ENCODE measurements at places on chromosomes 3 and 15. TPM values are rescaled to one million over a fixed set of nuclear protein-coding genes. Genes with fewer than 3 reads are reported as not detected.

DNA sequence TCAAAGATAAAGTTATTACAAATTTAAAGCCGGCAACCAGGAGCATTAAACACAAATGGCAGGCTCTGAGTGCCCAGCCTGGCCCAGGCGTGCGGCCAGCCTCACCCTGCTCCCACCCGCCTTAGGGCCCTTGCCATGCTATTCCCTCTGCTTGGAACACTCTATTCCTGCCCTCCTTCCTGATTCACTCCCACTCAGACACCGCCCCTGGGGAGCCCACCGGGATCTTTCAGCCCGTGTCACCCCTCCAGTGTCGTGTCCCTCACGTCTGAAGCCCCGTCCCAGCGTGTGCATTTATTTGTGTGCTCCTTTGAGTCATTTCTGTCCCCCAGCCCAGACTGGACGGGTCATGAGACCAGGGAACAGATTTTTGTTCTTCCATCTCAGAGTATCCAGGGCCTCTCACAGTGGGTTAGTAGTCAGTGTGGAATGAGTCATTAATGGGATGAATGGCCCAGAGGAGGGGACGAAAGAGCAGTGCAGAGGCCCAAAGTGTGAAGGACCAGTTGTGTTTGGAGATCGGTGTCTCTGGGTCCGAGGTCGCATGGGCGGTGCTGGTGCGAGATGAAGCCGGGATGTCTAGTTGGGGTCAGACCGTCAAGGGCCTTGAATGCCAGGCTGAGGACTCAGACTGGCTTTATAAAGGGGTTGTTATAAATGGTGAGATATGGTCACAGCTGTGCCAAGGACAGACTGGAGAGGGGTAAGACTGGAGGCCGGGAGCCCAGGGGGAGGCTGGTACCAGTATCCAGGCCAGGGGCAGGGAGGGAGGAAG lies 58.9 kb upstream of the SLC6A6 start:
- no peak for DNase-seq

The STRIT1 gene
- total RNA-seq = not detected

- no peak for DNase-seq
Measured at GRCh38 chr15:44719293-44719999, 8.1 kb downstream of the B2M start.

The CADM2 gene
- total RNA-seq = 0.57 TPM

DNA sequence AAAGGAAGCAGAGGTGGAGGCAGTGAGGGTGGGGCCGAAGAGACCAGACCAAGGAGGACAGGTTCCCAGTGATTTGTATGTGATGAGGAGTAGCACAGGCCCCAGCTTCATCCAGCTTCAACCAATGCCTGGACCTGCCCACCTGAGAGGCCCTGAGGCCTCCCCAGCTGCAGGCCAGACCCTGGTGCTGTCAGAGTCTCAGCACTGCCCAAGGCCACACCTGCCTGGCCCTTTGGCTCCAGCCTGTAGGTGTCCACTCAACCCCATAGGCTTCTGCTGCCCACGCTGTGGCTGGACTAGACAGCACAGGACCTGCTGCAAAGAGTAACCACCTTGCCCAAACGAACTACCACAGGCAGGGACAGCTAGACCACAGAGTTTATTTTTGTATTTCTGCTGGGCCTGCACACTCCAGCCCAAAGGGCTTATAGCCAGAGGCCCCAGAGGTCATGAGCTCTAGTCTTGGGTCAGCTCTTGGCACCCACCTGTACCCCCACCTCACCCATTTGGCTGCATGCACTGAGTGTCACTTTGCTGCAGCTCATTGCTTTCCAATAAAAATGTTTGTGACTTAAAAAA lies 81.9 kb upstream of the CDV3 start:
- DNase-seq = no peak

The SLC12A6 gene
- total RNA-seq = 24.1 TPM

The INAFM2 gene
- total RNA-seq = 25.3 TPM

GRCh38 chr3:61537366-61537765 lies 24.0 kb upstream of the PTPRG start:
- DNase-seq = no peak

GRCh38 chr3:197375001-197375441 lies 76.6 kb upstream of the DLG1 start:
- DNase-seq = peak; percentile 42

DNA sequence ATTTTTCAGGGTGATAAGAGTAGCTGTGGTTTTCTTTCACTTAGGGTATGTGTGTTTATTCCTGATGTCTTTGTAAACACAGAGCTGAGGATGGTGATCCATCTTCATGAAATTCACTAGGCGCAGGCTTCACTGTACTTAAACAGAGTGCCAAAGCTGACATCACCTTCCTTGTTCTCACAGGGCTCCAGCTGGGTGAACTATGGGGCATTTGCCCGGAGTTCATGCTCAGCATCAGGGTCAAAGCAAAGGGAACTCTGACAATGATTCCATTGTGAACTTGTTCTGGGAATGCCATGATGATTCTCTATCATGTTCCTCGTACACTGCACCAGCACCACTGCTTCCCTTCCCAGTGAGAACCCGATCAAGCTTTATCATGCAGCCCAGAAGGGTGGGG lies 184.8 kb upstream of the P2RY1 start:
- DNase-seq = no peak

The HESX1 gene
- 0.62 TPM for total RNA-seq

The GABRR3 gene
- not detected for total RNA-seq

GRCh38 chr3:122365073-122365472 lies 18.0 kb downstream of the MIX23 start:
- DNase-seq = no peak

DNA sequence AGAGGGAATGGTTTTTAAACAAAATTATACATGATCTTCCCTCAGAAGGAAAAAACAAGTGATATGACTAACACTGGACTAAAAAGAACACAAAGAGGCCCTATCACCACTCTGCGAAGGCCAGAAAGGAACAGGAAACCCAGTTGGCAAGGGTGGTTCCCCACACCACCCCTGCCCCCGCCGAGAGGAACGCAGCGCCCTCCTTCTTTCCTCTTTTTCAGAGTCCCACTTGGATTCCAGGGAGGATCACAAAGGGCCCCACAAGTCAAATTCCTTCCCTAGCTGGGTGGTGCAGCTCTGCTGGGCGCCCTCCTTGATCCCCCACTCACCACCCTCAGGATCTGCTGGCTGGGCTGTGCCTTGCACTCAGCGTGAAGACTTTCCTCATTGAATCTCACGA lies 29.8 kb downstream of the PLA1A start:
- DNase-seq = no peak

The GLDN gene
- total RNA-seq = 8.1 TPM

The GPR15 gene
- total RNA-seq = not detected

- DNase-seq = no peak
Measured at GRCh38 chr15:65646486-65646885, 24.7 kb downstream of the SLC24A1 start.

DNA sequence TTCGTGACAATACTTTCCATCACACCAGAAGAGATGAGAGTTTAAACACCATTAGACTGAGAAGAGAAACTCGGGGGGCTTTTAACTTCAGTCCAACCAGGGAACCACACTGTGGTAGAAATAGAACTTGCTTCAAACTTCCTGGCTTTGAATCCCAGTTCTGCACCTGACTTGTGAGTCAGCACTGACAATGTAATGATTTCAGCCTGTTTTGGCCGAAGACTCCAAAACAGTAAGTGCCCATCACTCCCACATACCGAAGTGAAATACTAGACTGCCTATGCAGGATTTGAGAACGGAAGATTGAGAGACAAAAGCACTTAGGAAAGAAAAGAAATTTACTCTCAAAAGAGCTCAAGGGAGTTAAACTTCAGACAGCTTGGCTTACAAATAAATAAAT lies 27.0 kb downstream of the C2CD4B start:
- no peak for DNase-seq

The ZNF148 gene
- 39.7 TPM for total RNA-seq

DNA sequence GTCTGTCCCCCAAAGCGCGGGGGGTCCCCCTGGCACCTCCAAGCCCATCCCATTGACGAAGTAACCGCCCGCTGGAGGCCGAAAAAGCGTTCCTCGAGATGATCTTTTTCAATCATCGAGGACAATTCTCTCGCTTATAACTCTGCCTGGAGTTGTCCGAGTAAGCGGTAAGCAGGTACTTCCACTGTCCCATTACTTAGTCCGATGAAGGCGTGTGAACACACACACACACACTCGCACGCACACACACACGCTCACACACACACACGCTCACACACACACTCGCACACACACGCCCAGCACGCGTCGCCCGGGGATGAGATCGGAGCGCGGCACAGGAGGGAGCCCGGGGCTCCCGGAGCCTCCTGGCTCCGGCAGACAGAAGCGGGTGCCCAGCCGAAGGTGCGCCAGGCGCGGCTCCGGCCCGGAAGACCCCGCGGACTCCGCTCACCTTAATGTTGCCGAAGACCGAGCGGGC lies 430 bp downstream of the SLCO2A1 start:
- DNase-seq = peak; percentile 76

The BCL6 gene
- total RNA-seq = 143 TPM

DNA sequence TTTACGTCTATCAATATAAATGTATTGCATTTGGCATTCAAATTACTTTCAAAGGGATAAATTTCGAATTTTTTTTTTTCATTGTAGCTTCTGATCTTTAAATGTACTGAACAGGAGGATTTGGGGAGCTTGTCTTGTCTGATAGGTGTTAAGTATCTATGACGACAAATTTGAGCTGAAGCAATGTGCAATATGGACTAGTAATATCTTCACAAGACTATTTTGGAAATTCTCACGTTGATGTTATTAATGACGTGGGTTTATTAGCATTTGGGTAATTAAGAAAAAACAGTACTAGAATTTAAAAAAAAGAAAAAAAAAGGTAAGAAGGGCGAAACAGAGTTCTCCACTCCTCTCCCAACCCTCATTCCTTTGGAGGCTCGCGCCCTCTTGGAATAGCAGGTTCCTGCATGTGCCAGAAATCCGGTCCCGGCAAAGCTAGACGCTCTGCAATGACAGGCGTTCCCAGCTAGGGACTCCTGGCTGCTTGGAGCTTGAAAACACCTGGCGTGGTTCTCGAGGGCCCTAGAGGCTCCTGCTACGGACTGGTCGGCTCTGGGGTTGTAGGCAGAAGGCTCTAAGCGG lies 648 bp upstream of the P2RY1 start:
- no peak for DNase-seq

- DNase-seq = no peak
Measured at GRCh38 chr3:172626021-172626640, 84.7 kb downstream of the NCEH1 start.

The DNAH12 gene
- total RNA-seq = 0.19 TPM

DNA sequence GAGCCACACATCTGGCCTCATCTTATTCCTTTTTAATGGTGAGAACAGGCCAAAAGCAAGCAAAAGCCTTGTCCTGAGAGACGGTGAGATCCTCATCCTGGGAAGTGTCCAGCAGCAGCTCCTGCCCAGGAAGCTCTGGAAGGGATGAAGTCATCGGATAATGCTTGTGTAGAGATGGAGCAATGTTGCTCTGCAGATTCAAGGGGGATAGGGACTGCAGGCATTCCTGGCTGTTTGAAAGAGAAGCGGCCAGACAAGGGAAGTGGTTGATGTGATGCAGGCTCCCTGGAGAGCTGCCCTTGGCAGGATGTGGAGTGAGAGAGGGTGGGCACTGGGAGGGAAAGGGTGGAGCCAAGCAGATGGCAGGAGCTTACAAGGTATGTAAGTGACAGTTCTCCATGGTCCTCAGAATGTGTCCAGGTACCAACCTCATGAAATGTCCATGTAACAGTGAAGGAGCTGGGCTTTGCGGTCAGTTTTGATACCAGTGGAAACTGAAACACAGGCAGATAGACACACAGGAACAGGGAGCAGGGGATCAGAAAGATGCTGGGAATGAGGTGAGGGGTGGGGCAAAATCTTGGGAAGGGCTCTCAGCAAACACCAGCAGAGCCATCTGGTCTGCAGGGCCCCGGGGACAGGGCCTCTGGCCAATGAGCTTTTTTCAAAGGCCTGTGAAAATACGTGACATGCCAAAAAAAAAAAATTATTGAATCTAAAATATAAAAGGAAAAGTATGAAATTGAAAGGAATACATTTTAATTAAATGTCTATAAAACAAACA lies 32.2 kb upstream of the LACTB start:
- no peak for DNase-seq

DNA sequence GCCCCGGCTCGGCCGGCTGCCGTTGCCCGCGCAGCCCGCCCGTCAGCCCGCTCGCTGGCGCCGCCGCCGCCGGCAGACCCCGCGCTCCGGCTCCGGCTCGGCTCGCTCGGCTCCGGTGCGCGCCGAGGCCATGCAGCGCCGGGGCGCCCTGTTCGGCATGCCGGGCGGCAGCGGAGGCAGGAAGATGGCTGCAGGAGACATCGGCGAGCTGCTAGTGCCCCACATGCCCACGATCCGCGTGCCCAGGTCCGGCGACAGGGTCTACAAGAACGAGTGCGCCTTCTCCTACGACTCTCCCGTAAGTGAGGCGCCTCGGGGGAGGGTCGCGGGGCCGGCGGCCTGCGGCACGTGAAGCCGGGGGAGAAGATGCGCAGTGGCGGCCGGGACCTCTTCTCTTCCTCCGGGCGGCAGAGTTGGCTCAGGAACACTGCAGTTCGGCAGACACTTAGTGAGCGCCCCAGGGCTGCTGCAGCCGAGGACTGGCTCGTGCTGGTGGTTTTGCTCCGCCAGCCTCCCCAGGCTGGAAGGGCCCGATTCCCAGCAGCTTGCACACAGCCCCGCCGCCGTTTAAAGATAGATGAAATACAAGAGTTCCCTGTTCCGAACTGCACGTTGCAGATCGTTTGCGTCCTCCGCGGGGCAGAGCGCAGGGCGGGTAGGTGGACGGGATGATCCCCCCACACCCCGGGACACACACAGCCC lies 407 bp downstream of the USP13 start:
- DNase-seq = peak; percentile 91

The LMOD3 gene
- not detected for total RNA-seq

DNA sequence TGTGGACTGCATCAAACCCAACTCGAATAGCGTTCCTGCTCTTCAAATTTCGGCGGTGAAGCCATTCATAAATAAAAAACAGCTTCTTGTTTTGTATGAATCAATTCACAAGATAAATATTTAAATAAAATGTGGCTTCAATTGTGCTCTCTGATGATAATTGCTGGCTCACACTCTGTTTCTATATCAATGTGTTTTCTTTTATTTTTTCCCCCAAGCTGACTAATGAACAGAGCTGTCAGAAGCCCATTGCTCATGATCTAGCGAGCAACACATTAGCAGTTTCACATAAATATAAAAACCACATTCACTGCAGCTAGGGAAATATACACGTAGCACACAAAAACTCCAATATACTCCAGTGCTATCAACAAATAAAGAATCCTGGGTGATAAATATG lies 45.0 kb upstream of the FOXP1 start:
- DNase-seq = no peak

GRCh38 chr3:111548092-111548491 lies 6.1 kb downstream of the CD96 start:
- DNase-seq = no peak

- peak; percentile 80 for DNase-seq
Measured at GRCh38 chr3:111070772-111071256, 802 bp upstream of the NECTIN3 start.

GRCh38 chr3:99920481-99921376 lies 103.1 kb downstream of the CMSS1 start:
- DNase-seq = peak; percentile 89

GRCh38 chr3:30951826-30952225 lies 57.4 kb upstream of the GADL1 start:
- no peak for DNase-seq

GRCh38 chr15:100858294-100858693 lies 21.3 kb upstream of the ALDH1A3 start:
- no peak for DNase-seq

Measured in posterior vena cava (tissue), 2 donors.